ENCODE measurements at places on chromosomes 6 and 20.

DNA sequence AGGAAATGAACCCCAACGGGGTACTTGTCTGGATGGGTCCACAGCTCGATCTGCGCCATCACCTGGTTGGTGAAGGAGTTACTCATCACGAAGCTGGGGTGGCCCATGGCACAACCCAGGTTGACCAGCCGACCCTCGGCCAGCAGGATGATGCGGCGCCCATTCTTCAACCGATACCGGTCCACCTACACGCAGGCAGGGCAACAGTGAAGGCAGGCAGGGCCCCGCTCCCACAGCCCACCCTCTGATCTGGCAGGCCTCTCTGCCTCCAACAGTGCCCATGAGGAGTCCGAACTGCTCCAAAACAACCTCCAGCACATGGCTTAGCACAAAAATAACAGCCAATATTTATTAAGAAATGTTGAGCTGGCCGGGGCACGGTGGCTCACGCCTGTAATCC is 17.7 kb downstream of the AHCY start:
- no peak for DNase-seq

DNA sequence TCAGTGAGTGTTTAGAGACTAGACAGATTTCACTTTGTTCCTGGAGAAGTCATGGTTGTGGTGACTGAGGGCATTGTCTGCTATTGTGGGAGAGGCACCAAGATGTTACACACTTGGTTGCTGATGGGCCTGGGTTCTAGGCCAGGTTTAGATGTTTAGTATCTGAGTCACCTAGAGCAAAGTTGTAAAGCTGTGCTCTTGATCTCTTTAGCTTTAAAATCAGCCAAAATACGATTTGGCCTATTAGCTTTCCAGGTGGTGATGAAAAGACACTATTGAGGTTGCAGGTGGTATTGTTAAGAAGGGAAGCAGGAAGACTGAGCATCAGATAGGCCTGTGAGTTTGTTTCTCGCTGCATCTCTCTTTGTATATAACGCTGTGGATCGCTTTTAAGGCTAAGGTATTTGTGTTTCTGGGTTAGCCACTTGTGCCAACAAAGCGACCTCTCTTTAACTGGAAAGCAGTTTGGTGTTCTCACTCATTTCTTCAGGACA is 48.6 kb downstream of the FOXO3 start:
- DNase-seq = no peak

DNA sequence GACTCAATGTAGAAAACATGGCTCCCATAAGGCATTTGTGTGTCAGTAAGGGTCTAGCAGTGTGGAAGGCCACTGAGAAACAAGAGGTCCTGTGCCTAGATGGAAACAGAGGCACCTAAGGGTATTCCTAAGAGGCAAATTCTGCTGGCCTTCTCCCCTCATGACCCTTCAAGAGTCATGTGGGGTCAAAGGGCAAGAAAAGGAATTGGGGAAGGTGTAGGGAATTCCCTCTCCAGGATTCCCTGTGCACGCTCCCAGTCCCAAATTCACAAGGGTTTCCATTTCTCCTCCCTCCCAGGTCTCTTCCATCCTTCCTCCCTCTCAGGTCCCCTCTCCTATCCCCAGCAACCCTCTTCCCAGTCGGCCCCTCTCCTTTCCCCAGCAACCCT is 568 bp downstream of the AGPAT1 start:
- DNase-seq = no peak

DNA sequence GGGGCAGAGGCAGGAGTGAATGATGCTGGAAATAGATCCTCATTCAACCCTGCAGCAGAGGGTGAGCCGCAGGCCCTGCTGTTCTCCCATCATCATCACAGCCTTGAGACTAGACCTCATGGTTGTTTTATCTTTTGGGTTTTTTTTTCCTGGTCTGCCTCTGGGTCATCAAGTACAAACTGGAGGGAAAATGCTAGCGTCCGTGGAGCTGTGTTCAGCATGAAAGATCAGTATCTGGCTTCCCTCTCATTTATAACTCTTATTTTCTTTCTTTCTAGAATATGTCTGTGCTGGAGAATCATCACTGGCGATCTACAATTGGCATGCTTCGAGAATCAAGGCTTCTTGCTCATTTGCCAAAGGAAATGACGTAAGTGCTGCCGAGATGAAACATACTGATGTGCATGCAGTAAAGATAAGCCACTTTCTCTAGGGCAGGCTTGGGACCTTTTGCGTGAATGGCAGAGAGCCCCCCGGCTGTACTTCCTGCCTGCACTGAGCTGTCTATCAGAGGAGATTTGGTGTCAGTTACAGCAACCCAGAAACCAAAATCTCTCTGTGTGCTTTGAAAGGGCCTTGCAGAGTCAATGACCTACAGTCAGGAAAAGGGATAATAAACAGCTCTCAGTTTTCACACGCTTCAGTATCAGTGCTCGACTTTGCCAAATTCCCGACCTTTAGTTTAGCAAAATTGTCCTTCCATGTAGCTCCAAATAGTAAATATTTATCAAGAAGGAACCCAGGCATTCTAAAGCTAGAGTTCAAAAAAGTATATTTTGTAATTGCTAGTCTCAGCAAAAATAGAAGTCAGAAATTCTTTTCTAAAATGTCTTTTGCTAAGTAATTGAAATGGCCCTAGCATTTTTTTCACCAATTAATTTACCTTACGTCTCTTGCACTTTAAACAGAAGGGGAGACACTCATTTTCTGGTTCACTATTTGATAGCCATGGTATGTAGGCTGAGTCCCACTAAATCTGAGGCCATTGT is 76.3 kb downstream of the MTFR2 start:
- no peak for DNase-seq

- no peak for DNase-seq
Observed at GRCh38 chr6:43299338-43300293, 1.6 kb downstream of the SLC22A7 start.

DNA sequence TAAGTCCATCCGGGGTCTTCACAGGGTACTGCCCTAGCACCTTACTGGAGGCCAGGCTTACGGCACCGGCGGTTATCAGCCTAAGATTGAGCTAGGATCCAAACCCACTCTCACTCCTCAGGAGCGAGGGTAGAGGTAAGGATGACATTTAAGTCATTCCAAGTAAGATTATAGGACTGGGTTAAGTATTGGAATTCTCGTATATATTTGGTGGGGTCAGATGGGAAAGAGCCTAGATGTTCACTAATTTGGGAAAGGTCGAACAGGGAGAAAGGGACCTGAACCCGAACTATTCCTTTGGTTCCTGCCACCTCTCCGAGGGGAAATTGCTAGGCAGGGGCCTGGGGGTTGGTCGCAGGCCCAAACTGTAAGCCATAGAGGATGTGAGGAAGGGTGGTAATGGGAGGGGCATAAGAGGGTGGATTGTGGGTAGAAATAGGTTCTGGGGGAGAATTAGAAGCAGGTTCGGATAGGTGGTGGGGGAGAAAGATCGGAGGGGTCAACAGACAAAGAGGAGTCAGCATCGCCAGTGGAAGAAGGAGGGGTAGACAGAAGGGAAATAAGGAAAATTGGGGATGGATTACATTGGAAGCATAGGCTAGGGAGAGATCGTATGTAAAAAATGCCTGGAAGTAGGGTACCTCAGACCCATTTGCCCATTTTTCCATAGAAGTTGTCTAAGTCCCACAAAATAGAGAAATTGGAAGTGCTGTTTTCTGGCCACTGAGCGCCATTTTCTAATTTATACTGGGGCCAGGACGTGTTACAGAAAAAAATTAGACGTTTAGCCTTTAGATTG is 747.1 kb upstream of the ADGRB3 start:
- DNase-seq = no peak

DNA sequence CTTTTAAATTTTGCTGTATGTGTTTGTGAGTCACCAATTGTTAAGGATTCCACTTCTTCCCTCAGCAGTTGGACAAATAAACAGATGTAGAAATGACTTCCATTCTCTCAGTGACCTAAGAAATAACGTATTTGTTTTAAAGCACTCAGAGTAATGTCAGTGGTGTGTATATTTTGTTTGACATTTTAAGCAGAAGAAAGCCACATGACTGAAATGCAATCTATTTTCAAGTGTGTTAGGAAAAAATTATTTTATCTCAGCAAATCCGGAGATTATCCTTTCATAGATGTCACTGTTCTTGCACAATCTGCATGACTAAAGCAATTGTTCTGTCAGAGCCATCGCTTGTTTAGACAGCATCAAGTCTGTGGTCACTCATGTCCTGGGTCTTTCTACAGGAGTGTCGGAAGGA is 77.1 kb downstream of the JAG1 start:
- no peak for DNase-seq

- no peak for DNase-seq
Observed at GRCh38 chr6:106553440-106553839, 75.9 kb downstream of the RTN4IP1 start.

All from CD4-positive, alpha-beta T cell treated with Interleukin-12 subunit alpha and Interleukin-12 subunit beta, for 1 hour (primary cell).